ENCODE measurements at places on chromosomes 2 and 18. TPM values are rescaled to one million over a fixed set of nuclear protein-coding genes. Genes with fewer than 3 reads are reported as not detected.

- DNase-seq = no peak
Measured at GRCh38 chr2:162676515-162676914, 162.1 kb downstream of the KCNH7 start.

- no peak for DNase-seq
Measured at GRCh38 chr2:189576396-189576795, 4.2 kb downstream of the SLC40A1 start.

DNA sequence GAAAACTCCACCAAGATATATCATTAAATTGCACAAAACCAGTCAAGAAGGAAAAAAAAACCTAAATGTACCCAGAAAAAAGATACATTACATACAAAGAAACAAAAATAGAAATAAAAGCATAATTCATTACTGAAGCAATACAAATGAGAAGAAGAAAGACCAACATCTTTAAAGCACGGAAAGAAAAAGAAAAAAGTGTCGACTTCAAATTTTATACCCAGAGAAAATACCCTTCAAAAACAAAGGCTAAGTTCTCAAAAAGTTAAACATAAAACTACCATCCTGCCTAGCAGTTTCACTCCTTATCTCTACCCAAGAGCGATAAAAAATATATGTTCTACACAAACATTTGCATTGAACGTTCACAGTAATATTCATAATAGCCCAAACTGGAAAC lies 82.0 kb downstream of the ATAD2B start:
- DNase-seq = no peak

Gene HOXD13
- total RNA-seq = not detected

DNA sequence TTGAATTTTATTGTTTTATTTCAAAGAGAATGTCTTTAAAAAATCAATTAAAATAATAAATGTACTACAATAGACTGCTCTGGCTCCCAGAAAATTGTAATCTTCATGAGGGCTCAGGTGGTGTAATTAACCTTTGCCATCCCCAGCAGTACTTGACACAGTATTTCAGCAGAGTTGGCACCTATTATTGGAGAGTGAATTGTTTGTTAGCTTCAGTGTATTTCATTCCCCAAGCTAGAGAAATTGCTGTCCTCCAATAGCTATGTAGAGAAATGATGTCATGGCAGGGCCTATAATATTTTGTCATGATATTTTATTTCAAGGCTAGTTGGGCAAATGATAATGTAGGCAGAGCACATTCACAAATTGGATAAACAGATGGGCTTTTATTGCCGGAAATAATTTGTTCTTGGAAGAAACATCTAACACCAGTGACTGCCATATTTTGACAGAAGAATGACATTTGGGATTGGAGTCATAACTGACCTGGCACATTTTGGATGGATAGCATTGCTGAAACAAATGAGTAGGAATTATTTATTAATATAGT lies 712.0 kb upstream of the NXPH2 start:
- no peak for DNase-seq
